ENCODE measurements at places on chromosomes 13 and 19.

DNA sequence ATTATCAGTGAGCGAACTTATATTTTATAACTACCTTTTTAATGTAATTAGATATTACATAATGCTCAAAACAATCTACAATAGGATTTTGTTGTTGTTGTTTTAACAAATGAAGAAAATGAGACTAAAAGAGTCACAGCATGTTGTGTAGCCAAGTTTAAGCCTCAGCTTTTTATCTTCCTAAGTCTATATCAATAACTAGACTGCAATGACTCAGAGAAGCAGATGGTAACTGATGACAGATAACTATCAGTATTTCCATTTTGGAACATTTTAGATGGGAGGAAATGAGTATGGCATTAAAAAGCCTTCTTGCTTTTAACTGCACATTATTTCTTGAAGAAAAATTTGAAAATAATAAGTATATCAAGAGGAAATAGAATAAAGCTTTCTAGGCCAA lies 825.2 kb downstream of the SLITRK1 start:
- no peak for DNase-seq

DNA sequence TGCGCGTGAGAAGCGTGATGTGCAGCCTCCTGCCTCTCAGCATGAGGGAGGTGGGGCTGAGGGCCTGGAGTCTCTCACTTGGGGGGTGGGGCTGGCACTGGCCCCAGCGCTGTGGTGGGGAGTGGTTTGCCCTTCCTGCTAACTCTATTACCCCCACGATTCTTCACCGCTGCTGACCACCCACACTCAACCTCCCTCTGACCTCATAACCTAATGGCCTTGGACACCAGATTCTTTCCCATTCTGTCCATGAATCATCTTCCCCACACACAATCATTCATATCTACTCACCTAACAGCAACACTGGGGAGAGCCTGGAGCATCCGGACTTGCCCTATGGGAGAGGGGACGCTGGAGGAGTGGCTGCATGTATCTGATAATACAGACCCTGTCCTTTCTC lies 8.7 kb downstream of the CD177 start:
- no peak for DNase-seq

DNA sequence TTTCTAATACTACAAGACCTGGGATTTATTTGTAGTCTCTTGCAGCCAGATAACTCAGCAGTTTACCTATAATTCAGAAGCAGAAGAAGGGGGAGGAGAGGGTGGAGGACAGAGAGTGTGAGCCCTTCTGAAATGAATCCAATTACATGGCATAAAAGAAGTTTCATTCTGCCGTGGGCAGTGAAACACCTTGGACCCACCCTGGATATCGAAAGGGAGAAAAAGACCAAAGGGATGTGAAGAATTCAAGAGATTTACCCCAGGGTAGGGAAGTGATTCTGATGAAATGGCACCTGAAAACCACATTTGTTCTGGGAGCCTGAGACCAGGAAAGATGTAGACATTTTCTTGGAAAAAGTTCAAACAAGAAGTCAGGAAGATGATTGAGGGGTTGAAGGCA lies 140.9 kb downstream of the NDFIP2 start:
- no peak for DNase-seq

DNA sequence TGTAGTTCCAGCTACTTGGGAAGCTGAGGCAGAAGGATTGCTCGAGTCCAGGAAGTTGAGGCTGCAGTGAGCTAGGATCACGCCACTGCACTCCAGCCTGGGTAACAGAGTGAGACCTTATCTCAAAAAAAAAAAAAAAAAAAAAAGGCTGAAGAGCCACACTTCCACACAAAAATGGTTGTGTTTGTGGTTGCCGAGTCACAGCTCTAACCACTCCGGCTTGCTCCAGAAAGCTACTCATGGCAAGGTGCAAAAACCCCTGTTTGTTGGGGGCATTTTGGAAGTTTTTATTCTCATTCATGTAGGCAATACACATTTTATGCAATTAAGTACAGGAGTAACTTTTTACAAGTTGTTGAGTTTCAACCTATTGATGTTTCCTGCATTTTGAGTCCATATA lies 93.5 kb downstream of the INSR start:
- no peak for DNase-seq

DNA sequence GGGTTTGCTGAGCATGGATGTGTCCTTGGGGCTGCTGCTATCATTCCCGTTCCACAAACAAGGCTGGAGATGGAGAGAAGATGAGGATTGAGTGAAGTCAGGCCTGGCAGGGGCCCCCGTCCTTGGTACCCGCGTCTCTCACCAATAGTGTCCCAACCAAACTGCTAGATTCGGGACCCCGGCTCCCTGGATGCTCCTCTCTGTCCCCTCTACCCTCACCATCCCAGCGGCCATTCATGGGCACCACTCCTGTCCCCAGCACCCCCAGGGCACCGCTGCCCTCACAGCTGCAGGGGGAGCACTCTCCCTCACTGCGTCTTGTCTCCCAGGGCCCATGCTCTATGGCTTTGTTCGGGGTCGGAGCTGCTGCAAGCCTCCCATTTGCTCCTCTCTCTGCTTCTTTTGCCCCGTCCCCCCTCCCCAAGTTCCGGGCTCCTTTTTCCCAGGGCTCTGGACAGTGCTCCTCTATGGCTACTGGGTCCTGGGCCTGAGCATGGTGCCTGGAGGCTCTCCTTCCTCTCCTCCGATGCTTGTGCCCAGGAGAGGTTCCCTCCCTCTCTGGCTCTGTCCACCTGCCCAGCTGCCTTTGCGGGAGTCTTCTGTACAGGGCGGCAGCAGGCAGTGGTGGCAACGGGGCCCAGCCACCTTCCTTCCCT lies 219.5 kb downstream of the TEX29 start:
- no peak for DNase-seq

DNA sequence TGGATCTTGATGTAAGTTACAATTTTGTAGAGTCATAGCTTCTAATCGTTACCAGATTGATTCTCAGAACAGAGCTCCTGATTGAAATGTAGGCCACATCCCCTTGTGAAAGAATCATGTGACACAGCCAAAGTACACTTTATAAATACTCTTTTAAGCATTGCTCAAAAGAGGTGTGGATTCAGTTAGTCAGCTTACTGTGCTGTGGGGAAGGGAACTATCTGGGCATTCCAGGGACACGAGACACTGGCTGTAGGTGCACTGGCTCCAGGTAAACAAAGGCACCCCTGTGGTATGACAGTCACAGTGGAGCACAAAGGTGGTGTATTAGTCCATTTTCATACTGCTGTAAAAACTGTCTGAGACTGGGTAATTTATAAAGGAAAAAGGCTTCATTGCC lies 222.8 kb downstream of the LIG4 start:
- DNase-seq, result no peak

DNA sequence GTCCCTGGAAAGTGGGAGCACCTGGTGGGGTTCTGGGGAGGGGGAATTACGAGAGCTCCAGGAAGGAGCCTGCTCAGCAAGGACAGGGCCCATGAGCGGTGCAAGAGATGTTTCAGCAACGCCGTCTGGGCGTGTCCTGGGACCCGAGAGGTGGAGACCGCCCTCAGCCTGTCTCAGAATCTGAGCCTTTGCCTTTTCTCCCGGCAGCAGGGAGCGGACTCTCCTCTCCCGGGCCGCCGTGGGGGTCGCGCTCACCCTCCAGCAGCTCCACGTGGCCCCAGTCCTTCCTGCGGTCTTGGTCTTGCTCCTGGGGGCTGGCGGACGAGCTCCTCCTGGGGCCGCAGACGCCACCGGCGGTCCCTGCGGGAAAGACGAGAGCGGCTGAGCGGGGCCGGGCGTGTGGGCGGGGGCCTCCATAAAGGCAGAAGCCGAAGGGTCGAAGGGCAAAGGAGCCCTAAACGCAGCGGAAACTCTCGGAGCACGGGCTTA lies 714 bp downstream of the POLRMT start:
- no peak for DNase-seq

- no peak for DNase-seq
These were observed 618.4 kb upstream of the SLITRK5 start for GRCh38 chr13:87052731-87053130.

GRCh38 chr19:46963093-46963734 lies 56.4 kb upstream of the NPAS1 start:
- no peak for DNase-seq

DNA sequence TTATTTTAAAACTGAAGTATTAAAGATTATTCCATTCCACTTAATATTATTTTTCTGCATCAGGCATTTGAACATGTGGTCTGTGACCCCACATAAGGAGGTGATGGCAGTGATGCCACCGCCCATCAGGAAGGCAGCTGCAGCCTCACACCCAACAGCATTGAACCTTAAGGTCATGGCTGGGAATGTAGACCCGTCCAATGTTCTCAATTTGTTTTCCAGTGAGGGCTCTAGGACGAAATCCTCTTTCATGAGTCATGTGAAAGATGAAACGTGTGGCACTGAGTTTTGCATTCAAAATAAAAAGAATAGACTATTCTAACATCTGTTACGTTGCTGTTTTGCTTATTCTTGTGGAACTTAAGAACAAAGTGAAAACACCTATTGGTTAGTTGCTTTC lies 74.5 kb upstream of the ANKRD10 start:
- DNase-seq, result no peak

GRCh38 chr19:44367024-44367423 lies 10.5 kb upstream of the ZNF112 start:
- no peak for DNase-seq

GRCh38 chr19:41265395-41266153 lies 1.4 kb downstream of the HNRNPUL1 start:
- peak; percentile 20 for DNase-seq

DNA sequence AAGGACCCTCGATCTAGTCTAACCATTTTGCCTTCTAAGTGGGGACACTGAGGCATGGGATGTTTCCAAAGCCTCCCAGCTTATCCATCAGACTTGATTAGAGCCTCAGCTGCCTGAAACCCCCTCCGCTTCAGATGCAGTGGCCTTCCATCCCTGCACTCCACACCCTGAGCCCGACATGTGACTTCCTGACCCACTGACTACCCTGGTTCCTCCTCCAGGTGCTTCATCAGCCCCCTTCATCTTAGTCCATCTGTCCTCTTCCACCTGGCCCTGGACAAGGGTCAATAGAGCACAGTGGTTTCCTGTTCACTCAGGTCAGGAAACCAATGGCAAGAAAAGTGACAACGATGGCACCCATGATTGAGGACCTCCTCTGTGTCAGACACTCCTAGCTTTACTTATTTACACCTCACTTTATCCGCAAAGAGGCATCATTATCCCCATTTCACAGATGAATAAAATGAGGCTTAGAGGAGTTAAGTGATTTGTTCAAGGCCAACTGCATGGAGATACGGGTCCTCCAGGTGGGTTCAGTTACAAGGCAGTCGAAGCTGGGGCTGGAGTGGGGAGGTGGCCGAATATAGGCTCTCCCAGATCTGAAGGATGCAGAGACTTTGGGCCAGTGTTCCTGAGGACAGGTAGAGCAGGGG lies 81.6 kb upstream of the TM9SF2 start:
- DNase-seq, result no peak

DNA sequence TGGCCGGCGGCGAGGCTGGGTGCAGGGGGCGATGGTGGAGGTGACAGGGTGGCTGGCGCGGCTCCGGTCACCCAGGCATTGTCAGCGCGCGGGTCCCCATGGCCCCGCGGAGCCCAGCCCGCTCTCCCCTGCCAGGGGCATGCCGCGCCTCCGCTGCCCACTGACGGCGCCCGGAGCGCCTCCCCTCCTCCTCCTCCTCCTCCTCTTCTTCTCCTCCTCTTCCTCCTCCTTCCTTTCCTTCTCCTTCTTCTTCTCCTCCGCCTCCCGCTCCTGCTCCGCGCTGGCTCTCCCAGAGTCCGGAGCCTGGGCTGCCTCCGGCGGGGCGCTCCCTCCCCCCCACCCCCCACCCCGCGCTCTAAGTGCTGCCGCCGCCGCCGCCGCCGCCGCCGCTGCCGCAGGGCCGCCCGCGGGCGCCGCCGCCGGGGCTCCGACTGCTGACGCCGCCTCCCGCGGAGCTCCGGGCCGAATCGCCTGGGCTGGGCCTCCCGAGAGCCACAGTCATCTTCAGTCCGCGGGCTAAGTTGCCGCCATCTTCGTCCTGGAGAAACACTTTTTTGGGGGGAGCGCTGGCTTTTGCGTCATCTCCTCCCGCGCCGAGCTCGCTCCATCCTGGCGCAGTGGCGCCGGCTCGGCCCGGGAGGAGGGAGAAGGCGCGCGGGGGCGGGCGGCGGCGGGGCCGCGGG lies 348.3 kb downstream of the LIG4 start:
- DNase-seq, result no peak

DNA sequence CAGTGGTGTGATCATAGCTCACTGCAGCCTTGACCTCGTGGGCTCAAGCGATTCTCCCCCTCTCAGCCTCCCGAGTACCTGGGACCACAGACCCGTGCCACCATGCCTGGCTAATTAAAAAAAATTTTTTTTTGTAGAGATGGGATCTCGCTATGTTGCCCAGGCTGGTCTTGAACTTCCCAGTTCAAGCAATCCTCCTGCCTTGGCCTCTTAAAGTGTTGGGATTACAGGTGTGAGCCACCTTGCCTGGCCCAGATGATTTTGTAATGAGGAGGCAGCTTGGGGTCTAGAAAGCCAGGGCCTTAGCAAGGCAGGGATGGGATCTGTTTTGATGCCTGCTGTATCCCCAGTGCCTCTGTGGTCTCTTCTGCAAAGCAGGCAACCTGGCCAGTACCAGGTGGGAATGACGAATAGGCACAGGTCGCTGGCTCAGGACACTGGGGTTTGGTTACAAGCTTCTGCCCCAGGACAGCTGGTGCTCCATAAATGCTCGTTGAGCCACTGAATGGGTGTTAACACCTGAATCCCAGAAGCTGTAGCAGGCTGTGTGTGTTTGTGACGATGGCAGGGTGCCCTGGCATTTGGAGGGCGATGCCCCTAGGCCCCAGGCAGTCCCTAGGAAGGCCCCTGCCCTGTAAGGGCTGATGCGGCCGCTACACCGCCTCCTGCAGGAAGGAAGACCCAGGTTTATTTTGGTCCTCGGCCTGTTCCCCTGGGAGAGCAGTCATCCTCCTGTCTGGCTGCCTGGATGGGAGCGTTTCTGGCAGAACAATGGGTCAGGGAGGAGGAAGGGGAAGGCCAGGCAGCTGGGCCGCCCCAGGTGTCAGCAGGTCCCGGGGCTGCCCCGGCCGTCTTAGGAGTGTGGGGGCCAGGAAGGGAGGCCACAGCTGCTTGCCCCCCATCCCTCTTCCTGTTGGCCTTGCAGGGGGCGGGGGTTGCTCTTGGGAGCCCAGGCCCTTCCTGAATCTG lies 8.6 kb downstream of the TNFAIP8L1 start:
- DNase-seq, result no peak

- no peak for DNase-seq
These were observed 1628.2 kb upstream of the SLC10A2 start for GRCh38 chr13:104694397-104694796.

- DNase-seq, result no peak
These were observed 497.7 kb downstream of the FGF9 start for GRCh38 chr13:22168437-22169190.

DNA sequence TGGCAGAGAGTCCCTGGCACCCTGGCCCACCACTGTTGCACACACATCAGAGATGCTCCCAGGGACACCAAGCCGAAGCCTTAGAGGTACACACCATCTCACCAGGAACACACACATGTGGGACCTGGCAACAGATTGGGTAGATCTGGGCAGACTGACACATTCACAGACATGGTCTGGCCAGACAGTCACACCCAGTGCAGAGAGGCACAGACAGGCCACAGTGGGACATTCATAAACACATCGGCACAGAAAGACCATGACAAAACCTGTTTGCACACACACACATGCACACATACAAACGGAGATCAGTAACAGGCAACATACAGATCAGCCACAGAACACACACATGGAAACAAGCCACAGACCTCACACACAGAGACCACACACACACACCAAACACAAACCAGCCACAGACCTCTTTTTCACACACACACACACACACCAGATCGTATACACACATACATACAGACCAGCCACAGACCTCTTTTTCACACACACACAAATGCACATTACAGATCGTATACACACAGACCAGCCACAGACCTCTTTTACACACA lies 6.3 kb upstream of the JUNB start:
- peak; percentile 85 for DNase-seq

Measured in CD4-positive, alpha-beta T cell treated with Interleukin-17A for 1 hour (primary cell).